Right ventricle myocardium superior (tissue), 1 donor: ENCODE measurements at places on chromosomes 4 and X. TPM values are rescaled to one million over a fixed set of nuclear protein-coding genes. Genes with fewer than 3 reads are reported as not detected.

The XKRX gene
- not detected for total RNA-seq

The CFAP99 gene
- total RNA-seq, result not detected

The PGRMC2 gene
- 58.4 TPM for total RNA-seq

The BEX5 gene
- 0.97 TPM for total RNA-seq

The HTN1 gene
- total RNA-seq, result not detected

The OPRPN gene
- total RNA-seq, result not detected

The MAGEE1 gene
- total RNA-seq, result 2.5 TPM

The CENPVL1 gene
- total RNA-seq, result not detected

The UBA6 gene
- 20.5 TPM for total RNA-seq

The HPGD gene
- total RNA-seq, result 1.3 TPM

The LEF1 gene
- 0.51 TPM for total RNA-seq
